ENCODE measurements at places on chromosomes 2 and 18.

GRCh38 chr2:110713513-110714362, 18.6 kb upstream of the ACOXL start:
- DNase-seq, result no peak

- no peak for DNase-seq
These were observed 2.2 kb upstream of the PARD3B start for GRCh38 chr2:204542982-204543608.

- DNase-seq, result no peak
These were observed 349.0 kb upstream of the TNP1 start for GRCh38 chr2:217208867-217209266.

DNA sequence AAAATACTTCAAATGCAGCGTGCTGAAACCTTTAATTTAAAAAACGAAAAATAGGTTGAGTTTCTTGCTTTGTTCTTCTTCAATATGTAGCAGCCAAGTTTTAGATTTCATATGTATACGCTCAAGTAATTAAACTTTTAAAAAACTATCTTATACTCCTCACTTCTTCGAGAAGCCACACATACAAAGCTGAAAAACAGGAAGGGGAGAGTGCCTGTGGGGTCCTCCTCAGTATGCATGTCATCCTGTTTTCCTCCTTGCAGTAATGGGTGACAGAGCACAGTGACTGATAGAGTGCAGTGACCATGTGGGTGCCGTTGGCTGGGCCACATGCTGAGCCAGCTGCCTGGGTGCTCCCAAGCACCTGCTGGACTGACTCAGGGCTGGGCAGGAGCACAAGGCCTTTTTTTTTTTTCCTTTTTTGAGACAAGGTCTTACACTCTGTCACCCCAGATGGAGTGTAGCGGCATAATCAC, 33.3 kb downstream of the UXS1 start:
- DNase-seq, result peak; percentile 17

GRCh38 chr2:112343827-112344585, 68.6 kb downstream of the ZC3H6 start:
- no peak for DNase-seq

DNA sequence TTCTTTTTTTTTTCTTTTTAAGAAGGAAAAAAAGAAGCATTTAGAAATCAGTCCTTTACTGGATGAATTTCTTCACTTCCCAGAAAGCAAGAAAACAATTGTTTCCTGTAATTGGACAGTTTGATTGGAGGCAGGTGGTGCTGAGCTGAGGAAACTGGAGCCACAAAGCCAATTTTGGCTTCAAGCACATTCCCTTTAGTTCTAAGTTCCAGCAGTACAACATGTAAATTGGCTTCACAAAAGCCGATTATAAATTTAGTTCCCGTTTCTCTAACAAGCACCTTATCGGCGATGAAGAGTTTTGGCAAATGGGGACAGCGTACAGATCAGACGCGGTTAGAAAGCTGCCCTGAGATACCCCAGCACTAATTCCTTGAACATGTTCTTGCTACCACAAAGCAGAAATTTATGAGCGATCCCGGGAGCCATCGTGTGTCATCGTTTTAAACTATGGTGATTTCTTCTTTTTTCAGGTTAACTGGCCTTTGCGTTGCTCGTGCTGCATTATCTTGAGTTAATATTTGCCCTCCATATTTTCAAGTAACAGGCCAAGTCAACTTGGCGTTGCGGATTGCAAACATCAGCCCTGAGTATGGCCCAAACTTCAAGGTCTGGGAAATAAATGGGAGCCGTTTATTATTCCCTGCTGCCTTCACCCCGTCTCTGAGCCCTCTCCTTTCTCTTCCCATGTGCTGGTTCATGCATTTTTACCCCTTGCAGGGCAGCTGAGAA, 190.4 kb upstream of the ID2 start:
- no peak for DNase-seq

GRCh38 chr2:29139152-29139551, 23.9 kb downstream of the CLIP4 start:
- DNase-seq, result no peak

DNA sequence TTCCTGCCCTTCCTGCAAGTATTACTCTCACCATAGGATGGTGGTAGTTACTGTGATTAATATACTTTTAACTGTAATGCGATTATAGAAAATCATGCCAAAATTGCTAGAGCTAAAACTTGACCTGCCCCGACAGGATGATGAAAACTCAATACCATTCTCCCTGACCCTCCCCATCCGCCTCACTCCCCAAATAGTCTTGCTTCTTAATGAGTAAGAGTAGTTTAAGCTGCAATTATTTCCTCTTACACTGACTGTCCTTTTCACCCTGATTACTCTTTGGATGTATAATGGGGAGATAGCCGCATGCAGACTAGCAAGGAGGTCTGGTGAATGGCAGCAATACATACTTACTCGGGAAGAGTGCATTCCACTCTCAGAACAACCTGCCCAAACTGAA, 269.6 kb upstream of the SIX3 start:
- DNase-seq, result no peak
